ENCODE measurements at places on chromosomes 1 and 21. TPM values are rescaled to one million over a fixed set of nuclear protein-coding genes. Genes with fewer than 3 reads are reported as not detected.

The YARS1 gene
- total RNA-seq: 79.8 TPM

DNA sequence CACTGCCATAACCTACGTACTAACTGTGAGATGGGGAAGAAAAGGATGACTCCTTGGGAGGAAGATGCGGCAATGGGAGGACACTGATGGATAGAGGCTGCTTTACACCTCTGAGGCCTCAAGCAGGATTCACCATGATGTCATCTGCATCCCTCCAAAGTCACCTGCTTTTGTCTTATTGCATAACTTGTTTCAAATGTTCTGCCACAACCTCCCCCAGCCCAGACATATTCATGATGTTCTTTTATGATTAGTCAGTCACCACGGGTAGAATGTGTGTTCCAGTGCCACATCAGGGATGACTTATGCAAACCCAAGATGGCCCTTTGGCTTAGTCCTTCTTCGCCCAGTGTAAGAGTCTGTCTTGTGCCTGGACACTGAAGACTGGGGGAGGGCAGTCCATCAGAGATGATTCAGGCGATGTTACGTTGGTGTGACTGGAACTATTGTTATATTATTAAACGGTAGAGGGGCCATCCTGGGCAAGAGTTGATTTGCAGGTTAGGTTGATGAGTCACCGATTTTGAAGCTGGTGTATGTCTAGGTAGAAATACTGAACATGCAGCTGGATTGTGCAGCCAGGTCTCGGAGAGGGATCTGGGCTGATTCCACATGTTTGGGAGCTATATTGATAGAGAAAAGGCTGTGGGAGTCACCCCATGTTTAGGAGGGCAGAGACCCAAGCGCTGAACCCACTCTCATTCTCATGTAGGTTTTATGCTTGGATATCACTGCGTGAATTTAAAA, 32.6 kb downstream of the RYR2 start:
- no peak for DNase-seq

GRCh38 chr1:31434979-31435378, 22.0 kb downstream of the SERINC2 start:
- DNase-seq: no peak

DNA sequence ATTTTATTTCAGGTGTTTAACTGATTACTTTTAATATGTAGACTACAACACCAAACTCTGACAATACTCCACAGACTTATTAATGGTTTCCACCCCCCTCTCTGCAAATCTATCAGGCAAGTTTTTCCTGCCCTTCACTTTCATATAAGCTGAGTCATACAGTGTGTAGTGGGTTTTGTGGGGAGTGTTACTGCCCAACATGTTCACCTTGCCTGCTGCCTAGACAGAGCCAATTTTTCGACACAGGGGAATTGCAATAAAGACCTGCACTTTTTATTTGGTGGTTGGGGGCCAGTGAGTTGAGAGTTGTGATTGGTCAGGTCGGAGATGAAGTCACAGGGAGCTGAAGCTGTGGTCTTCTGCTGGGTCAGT, 119.7 kb downstream of the PPIAL4G start:
- no peak for DNase-seq

DNA sequence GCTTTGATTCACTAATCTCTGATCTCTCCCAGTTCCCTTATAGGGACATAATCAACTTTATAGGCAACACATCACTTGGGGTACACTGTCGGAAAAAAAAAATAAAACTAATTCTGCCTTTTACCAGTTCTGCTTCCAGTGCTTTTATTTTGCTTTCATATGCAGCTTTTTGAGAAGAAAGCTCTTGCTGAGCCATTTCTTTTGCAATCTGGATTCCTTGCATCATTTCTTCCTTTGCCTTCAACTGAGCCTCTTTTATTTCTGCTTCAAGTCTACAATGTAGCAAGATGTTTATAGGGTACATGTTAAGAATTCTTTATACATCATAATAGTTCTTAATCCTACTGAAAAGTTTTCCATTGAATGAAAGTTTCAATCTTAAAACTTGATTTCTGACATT, 30.6 kb downstream of the KIF14 start:
- DNase-seq: no peak
